Osteocyte (in vitro differentiated cells): ENCODE measurements at places on chromosomes 7 and 10. TPM values are rescaled to one million over a fixed set of nuclear protein-coding genes. Genes with fewer than 3 reads are reported as not detected.
A peak's percentile ranks its signal among the peaks of the same experiment; 100 is the strongest.

The FAM25C gene
- total RNA-seq: not detected in 2 replicates

GRCh38 chr10:65367706-65368105, 1558.1 kb upstream of the LRRTM3 start:
- H3K36me3 ChIP-seq: no peaks in the 10 kb centered on the region
- no peaks in the 10 kb centered on the region for H3K27me3 ChIP-seq
- no peak overlapping the region for H3K4me3 ChIP-seq
- no peak for DNase-seq

DNA sequence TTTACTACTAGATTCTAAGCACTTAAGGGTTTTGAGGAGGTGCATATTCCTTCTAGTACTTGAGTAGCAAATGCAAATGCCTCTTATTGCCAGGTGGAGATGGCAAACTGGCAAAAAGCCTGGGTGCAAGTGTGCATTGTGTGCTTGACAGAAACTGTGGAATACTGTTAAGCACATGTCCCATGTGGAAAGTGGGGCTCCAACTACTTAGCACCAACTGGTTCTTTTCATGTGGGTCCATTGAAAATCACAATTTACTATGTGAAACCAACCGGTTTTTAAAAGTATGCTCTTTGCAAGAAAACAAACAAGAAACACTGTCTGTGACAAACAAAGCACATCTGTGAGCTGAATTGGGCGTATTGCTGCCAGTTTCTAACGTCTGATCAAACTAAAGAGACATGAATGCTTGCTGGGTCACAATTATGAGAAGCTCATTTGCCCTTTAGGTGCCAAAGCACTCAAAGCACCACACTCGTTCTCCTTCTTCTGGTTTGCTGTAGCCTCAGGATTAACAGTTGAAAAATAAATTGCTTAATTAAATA, 197.4 kb downstream of the SEMA3E start:
- H3K4me1 ChIP-seq: no peaks in the 10 kb centered on the region
- H3K27me3 ChIP-seq: no peaks in the 10 kb centered on the region
- no peak overlapping the region for H3K4me3 ChIP-seq
- no peaks in the 10 kb centered on the region for H3K36me3 ChIP-seq
- H3K27ac ChIP-seq: no peak overlapping the region

- H3K4me3 ChIP-seq: peak within 1 kb of the TSS; percentile 73
- peaks cover 4% of the 10 kb centered on the region for H3K36me3 ChIP-seq
- no peak for DNase-seq
- peaks cover 2% of the 10 kb centered on the region for H3K4me1 ChIP-seq
- H3K27ac ChIP-seq: no peak within 1 kb of the TSS
- peaks cover 41% of the 10 kb centered on the region for H3K27me3 ChIP-seq
Measured at GRCh38 chr10:92689663-92690210, at the start of gene HHEX. Gene HHEX, plus strand, starts transcription at chr10:92689955. Its CDS starts 32 bp downstream, at chr10:92689987.
